ENCODE measurements at places on chromosomes 4 and X.

DNA sequence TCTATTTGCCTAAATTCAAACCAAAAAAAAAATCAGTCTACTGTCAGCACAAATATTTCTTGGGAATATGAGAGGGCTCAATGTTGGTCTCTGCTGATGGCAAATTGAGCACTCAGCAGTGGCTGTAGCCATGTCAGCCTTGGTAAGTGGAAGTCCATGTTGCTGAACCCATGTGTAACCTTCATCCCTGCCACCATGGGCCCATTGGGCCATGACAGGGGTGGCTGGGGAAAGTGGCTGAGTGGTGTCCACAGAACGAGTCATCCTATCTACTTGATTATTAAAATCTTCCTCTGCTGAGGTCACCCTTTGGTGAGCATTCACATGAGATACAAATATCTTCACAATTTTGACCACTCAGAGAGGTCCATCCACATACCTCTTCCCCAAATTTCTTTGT, 56.8 kb upstream of the FAM9B start:
- no peak for DNase-seq

DNA sequence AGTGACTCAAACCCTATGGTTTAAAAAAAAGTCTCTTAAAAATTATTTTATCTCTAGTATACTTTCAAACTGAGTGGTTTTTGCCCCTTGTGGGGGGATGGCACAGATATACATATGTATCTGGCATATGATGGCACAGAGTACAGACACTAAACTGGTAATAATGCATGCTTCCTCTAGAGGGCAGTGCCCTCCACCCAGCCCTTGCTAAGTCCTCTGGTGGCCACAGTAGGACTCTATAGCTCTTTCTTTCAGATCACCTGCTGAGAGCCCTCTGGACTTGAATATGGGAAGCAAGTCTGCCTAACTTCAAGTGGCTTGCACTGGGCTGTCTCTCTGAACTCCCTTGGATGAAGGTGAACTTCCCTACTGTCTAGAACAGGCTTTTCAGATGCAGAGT, 66.3 kb downstream of the TSPAN7 start:
- DNase-seq, result no peak

GRCh38 chr4:146790515-146790914, 151.8 kb downstream of the POU4F2 start:
- DNase-seq, result no peak

GRCh38 chrX:31702222-31702621, 630.4 kb upstream of the FTHL17 start:
- DNase-seq, result no peak

DNA sequence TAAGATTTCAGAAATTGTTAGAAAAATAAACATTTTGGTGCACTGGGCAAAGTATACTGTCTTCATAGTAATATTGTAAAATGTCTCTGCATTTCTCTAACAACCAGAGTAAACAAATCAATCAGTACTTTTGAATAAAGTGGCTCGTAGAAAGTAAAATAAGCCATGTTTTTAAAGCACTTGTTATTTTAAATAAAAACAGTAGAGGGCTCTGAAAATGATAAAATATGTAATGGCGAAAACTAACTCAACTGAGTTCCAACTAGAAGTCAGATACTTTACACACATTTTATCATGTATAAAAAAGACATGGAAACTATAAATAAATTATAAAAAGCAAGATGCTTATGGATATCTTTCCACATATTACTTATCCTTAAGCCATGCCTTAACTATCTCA, 1134.4 kb downstream of the PDHA2 start:
- no peak for DNase-seq
